ENCODE measurements at places on chromosomes 4 and X. TPM values are rescaled to one million over a fixed set of nuclear protein-coding genes. Genes with fewer than 3 reads are reported as not detected.

PDGFRA gene
- total RNA-seq = not detected

AREG gene
- total RNA-seq = 0.36 TPM

DOK7 gene
- total RNA-seq = not detected

INPP4B gene
- 64.9 TPM for total RNA-seq
